ENCODE measurements at places on chromosomes 6 and 20.

GRCh38 chr6:139164001-139164400, 29.1 kb downstream of the HECA start:
- DNase-seq: no peak

DNA sequence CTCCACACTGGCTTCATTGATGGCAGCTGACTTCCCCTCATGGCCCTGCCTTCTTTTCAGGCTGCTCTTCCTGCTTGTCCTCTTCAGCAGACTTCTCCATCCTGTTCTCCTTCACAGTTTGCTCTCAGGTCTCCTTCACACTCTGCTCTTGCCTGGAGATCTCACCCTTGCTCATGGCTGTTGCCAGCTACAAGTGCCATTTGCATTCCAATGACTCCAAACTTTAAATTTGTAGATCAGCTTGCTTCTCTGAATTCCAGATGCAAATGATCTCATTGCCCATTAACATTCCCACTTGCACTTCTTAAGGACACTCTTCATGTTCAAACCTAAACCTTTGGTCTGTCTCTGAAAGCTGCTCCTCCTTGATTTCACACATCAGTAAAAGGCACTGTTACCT, 343.0 kb downstream of the QKI start:
- DNase-seq: no peak

GRCh38 chr6:71460933-71461332, 172.3 kb downstream of the OGFRL1 start:
- peak; percentile 79 for DNase-seq

GRCh38 chr6:50720623-50721022, 7.3 kb downstream of the TFAP2D start:
- no peak for DNase-seq

DNA sequence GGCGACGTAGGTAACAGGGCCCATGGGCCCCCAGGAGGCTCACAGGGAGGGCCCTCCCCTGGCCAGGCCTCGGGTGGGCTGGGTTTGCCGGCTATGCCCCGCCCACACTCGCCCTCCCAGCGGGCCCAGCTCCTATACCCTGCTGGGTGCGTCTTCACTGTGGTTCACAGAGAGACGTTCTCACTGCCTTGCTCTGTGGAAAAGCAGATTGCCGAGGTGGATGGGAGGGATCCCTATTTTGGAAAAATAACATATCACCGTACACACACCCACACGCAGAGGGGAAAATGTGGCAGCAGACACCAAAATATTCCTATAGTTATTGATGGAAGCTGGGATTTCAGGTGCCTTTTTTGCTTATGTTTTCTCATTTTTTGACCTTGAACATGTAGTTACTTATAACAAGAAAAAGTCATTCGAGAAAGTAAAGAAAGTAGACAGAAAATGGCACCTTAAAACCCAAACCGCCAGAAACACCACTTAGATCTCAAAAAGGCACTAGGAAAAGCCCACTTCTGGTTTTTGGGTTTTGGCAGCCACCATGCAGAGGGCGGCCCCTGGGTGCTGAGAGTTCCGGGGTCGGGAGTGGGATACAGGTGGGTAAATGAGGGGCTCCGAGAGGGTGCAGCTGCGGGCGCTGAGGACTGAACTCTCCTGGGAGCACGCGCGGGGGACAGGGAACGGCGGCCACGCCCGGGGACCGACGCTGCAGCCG, 49.4 kb downstream of the TMEM242 start:
- DNase-seq: no peak

DNA sequence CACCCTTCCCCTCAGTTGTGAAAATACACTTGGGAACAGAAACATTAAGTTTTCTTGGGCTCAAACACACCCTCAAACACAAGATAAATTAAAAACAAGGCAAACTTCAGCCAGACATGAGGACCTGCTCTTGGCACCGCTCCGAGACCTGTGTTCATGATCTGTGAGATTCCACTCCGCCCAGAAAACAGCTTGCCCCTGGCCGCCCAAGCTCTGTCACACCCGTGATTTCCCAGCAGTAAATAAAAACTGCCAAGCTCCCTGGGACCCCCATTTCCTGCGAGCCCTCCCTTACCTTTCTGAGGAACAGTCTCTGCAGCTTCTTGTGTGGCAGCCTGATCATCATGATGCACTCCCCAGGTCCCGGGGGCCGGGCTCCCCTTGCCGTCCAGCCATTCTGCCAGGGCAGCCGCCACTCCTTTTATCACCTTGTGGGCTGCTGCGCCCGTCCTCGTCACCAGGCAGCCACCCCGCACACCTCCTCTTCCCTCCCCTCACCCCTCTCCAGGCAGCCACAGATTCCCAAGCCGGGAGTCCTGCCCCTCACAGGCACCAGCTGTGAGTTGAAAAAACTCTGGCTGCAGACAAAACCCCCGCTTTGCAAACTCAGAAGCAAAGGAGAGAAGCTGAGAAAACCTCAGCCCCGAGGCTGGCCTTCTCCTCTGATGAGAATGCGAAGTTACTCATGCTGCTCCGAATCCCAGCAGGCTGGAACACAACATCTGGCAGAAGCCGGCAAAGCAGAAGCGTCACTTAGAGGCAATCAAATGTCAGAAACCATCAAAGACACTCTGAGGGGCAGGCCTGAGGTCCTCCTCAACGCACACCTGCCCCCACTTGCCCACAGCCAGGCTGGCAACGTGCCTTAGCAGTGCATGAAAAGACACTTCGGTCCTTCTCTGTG, 130.4 kb upstream of the RPS6KA2 start:
- DNase-seq: no peak

GRCh38 chr6:79750806-79751205, 119.7 kb downstream of the SH3BGRL2 start:
- DNase-seq: no peak

DNA sequence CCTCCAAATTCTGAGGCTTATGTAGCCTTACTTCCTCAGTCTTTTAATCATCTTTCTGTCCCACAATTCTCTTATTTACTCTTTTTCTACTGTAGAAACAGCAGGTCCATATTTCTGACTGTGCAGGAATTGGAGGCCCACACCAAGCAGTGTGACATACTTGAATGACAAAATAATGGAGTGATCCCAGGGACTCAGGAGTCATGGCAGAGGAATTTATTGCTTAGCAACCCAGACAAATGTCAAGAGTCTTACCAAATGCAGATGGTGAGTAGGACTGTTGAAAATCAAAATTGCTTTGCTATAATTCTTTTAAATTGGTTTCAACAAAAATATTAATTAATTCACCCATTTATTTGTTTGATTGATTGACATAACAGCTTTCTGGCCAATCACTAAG, 59.9 kb downstream of the HTR1B start:
- DNase-seq: peak; percentile 80

GRCh38 chr6:163432300-163432699, 17.8 kb downstream of the QKI start:
- DNase-seq: no peak

DNA sequence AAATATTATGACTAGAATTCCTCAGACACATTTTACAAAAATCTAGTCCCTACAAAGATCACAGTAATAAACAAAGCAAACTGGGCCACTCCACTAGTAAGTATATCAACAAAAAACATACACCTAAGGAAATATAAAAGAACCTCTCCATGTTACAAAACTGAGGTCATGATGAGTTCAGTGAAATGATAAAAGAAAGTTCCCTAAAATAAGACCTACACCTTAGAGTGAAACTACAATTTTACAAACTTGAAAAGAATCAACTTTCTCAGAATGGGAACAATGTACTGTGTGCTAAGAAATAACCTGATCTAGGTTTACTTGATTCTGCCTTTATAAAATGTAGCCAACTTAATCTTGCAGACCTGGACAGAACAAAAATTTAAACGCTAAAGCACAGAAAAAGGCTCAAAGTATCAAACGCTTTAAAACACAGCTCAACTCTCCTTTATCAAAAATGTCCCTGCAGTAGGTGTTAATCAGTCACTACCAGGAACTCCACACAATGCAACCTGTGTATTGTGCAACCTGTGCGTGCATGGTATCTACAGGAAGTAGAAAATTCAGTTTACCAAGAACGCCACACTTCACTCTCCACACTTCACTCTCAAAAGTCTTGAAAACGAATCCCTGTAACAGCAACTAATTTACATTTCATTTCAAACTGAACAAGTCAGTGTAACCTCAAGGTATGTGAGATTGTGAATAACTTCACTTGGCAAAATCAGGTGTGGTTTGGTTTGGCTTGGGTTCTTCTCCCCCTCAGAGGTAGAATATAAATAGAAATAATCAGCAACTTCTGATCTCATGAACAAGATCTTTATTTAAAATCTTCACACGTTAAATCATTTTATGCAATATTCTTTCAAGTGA, 1.8 kb downstream of the RALGAPA2 start:
- DNase-seq: no peak

- no peak for DNase-seq
Observed at GRCh38 chr20:49825521-49826033, 12.9 kb downstream of the SLC9A8 start.

DNA sequence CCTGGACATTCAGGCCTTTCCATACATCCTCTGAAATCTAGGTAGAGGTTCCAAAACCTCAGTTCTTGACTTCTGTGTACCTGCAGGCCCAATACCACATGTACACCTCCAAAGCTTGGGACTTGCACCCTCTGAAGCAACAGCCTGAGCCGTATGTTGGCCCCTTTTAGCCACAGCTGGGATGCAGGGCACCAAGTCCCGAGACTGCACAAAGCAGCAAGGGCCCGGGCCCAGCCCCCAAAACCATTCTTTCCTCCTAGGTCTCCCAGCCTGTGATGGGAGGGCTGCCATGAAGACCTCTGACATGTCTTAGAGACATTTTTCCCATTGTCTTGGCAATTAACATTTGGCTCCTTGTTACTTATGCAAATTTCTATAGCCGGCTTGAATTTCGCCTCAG, 107.4 kb upstream of the FRMD1 start:
- no peak for DNase-seq

GRCh38 chr6:144637541-144637940, 352.4 kb downstream of the UTRN start:
- no peak for DNase-seq

DNA sequence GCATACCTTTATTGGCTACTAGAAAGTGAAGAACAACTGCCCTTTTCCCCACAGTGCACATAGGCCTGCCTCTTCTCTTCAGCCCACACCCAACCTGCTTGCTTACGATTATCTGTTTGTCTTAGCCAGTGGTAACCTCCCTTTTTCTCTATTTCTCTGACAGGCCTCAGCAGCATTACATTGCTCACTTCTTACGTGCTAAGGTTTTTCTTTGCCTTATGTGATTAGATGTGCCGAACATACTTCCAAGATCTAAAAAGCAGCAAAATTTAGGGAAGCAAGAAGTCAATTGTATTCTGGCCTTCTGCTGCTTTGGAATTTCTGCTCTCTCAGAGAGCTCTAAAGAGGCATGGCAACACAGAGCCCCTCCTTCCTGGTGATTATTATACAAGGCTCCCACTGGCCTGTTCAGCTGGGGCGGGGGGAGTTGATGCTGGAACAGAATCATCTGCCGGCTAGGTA, 7.0 kb downstream of the B4GALT5 start:
- no peak for DNase-seq

- DNase-seq: peak; percentile 81
Observed at GRCh38 chr6:134363323-134364039, 45.6 kb upstream of the SGK1 start.

- DNase-seq: no peak
Observed at GRCh38 chr6:141467881-141468280, 664.8 kb upstream of the GJE1 start.

- peak; percentile 41 for DNase-seq
Observed at GRCh38 chr20:21509597-21510371, 4.1 kb downstream of the NKX2-2 start.

GRCh38 chr20:32434434-32434833, 76.3 kb downstream of the ASXL1 start:
- DNase-seq: no peak

GRCh38 chr6:44780161-44780560, 392.7 kb downstream of the CDC5L start:
- no peak for DNase-seq

GRCh38 chr6:105562027-105562426, 159.1 kb upstream of the PREP start:
- DNase-seq: no peak

- DNase-seq: peak; percentile 95
Observed at GRCh38 chr6:112043032-112044007, 10.6 kb upstream of the CCN6 start.

DNA sequence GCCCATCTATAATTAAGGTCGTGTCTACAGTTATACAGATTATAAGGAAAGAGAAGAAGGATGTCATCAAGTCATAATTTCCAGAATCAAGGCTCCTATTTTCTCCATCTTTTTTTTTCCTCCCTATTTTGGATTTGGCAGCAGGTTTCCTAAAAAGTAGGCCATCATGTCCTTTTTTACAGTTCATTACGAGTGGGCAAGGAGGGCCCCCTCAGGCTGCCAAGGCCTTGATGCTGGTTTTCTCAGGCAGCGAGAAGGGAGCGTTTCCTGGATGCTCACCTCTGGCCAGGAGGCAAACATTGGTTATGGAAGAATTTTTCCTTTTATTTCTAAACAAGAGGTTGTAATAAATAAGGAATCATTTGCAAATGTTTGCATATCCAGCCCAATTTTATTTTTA, 414.6 kb downstream of the DHX35 start:
- DNase-seq: no peak

GRCh38 chr20:38201356-38201755, 36.3 kb upstream of the TGM2 start:
- DNase-seq: peak; percentile 84

- no peak for DNase-seq
Observed at GRCh38 chr6:79707621-79708020, 76.5 kb downstream of the SH3BGRL2 start.

- no peak for DNase-seq
Observed at GRCh38 chr6:75747152-75747992, 1.7 kb upstream of the MYO6 start.

DNA sequence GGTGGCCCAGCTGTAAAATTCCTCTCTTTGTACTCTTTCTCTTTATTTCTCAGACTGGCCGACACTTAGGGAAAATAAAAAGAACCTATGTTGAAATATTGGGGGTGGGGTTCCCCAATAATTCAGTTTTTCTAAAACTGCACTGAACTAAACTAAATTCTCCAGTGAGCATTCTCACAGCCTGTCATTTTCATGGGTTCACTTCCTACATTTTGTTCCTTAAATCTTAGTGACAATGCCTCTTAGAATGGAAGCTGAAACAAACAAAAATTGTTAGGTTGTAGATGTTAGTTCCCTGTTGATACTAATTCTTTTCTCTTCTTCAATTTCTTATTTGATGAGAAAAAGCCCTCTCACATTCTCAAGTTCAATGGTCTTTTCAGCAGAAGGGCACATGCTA, 35.8 kb upstream of the IFNGR1 start:
- DNase-seq: no peak

DNA sequence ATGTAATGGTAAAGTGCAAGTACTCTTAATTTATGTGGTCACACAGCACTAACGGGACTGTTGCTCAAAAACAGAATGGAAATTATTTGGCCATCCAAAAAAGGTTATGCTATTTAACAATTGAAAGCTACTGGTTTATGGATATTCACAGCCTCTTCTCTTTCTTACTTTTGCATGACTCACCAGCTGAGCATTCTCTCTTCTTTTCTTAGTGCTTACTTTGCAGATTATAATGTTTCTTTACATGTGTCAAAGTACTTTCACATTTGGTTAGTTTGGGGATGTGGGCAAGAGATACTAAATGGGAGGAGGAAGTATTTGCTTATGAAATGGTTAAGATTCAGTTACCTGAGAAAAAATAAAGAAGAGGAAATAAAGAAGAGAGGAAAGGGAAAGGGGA, 610.5 kb downstream of the HTR1B start:
- peak; percentile 34 for DNase-seq

GRCh38 chr6:43725643-43726580, 38.3 kb upstream of the MRPS18A start:
- no peak for DNase-seq

GRCh38 chr6:148240461-148240840, 102.2 kb upstream of the SASH1 start:
- no peak for DNase-seq

All from HCEC 1CT (cell line).